ENCODE measurements at places on chromosomes 7 and 10.

DNA sequence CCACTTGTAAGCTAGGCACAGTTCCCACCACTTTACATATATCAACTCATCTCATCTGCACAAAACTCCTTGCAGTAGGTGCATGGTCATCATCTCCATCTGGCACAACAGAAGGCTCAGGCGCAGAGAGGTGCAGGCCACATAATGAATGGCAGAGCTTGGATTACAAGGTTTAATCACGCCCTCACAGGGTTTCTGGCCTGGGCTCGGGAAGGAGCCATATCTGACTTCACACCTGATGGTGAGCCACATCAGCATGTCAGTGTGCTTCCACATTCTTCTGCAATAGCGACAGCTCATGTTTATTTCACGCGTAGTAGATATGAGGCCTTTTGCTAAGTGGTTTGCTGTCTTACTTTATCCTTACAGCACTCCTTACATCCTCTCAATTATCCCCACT lies 650.2 kb downstream of the INHBA start:
- DNase-seq: no peak

DNA sequence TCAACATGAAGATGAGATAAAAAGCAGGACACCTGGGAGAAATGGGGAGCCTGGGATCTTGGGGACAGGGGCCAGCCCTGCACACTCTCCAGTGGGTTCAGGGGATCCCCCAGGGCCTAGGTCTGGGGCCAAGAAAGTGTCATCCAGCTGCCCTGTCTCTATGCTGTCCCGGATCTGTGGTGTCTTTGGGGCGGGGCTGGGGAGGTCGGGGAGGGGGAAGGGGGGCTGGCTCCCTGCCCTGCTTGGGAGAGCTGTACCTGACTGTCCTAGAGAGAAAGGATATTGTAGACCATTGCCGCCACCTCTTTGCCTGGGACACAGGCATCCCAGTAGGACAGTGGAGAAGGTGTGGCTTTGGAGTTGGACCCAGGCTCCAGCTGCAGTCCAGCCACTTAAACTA lies 7.0 kb upstream of the SPACDR start:
- DNase-seq: no peak

- DNase-seq: no peak
Observed at GRCh38 chr10:52436664-52437063, 122.6 kb downstream of the DKK1 start.

- no peak for DNase-seq
Observed at GRCh38 chr10:31836569-31837406, 91.8 kb downstream of the ARHGAP12 start.

DNA sequence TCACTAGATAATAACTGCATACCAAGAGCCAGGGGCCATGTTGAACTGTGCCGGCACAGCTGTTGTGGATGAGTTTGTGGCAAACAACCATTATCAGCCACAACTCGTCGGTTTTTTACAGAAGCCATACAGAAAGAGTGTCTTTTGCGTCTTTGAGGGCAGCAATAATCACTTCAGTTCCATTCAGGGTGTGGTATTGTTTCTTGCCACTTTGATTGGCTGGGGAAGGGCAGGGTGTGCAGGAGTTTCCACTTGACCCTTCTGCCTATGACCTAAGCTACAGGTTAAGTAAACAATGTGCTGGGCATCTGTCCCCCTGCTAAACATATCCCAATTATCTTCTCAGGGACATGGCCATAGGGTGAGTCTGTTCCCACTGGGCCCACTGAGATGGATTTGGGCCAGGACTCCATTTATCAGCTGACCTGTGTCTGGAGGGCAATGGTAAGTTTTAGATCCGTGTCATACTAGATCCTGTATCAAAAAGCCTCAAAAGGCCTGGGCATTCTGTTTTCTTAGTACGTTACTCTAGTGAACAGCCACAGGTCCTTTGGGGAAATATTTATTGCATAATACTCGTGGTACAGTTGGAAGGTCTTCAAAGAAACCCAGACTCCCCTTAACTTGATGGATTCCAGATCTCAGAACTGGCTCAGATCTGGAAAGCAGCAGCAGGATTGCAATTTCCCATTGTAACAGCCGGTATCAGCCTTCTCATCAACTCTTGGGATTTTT lies 15.9 kb downstream of the ZNF3 start:
- DNase-seq: peak; percentile 73

DNA sequence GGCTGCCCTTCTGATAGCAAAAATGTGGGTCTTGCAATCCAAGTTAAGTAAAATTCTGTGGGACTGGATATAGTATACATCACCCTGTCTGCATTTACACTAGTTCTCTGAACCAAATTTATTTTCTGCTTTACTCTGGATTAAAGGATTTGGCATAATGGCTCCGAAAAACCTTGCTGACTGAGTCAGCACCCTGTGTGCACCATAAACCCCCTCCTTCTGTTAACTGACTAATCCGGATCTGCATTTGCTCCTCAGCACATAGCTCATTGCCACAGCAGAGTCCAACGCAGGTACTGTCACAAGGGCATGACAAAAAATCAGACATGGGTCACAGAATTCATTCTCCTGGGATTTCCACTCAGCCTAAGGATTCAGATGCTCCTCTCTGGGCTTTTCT lies 1.3 kb downstream of the OR2A5 start:
- no peak for DNase-seq

DNA sequence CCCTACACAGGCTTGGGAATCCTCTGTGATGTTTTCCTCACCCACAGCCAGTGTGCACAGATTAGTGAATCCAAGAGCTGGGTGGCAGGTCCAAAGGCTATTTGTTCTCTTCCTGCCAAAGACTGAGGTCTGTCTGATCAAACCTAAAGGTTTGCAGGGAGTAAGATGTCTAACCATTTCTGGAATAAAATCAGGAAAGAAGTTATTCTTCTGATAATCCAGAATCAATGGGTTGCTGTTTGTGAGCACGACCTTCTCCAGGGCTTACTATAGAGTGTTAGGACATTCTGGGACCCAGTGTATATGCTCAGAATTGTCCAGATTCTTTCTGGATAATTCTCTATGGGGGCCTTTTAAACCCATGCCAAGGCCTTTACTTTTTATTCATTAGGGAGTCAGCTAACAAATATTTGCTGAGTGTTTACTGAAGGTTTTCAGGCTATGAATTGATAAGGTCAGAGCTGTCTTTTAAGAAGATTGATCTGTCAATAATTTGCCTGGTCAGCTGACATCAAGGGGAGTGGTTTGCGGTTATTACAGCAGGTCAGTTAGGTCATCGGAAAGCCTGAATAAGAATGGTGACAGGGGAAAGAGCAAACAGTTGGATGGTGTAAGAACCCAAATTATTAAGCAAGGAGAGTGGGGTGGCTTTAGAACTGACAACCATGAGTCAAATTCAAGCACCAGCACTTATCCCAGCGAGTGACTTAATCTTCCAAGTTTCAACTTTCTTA lies 7.5 kb upstream of the TECTB start:
- no peak for DNase-seq

DNA sequence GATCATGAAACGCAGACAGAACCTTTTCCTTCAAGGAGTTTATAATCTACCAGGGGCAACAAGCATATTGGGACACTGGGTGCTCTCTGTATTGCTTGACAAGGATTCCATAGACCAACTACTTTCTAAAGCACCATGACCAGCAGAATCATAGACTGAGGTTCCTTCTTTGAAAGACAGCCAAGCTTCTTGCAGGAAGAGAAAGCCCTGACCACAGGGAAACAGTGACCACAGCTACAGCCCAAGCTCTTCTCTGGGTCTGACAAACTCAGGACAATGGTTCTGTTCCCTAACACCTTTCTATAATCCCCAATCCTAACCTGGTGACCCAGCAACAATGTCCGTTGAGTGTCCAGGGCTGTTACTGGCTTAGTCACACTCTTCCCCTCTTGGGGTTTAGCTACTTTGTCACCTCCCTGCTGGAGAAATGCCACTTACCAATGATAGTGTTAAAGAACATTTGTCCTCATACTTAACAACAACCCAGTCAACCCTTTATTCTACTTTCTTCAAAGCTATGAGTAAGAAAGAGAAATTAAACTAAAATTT lies 155.7 kb downstream of the JAZF1 start:
- no peak for DNase-seq

Data from fibroblast of skin of left quadriceps (primary cell).